Activated T-cell treated with anti-CD3 and anti-CD28 coated beads for 24 hours (primary cell): ENCODE measurements at places on chromosomes 1 and 21.

- DNase-seq: no peak
These were observed 138.9 kb downstream of the TOMM20 start for GRCh38 chr1:234989479-234990327.

DNA sequence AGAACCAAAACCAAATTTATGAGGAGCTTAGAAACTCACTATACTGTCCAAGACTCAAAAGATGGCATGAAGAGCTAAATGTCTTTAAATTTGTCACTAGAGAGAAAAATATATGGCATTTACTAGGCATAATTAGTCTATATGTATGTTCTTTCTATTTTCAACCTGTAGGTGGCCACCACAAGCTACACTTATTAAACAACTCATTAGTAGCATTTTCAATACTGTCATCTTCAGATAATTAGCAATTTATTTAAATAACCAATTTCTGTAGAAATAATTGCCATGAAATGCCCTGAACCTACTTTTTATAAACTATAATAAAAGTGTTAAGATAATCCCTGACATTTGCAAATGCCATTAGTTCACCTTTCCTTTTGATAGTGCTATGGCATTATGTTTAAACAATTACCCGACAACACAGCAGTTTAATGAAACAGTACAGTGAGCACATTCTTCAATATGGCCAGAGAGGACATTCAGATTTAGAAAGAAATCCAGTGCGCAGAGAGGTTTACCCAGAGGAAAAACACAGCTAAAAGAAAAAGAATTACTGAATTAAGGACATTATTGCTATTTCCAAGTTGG is 522.5 kb downstream of the PTBP2 start:
- DNase-seq: no peak

GRCh38 chr1:206829282-206829681 is 36.1 kb upstream of the IL20 start:
- DNase-seq: no peak

DNA sequence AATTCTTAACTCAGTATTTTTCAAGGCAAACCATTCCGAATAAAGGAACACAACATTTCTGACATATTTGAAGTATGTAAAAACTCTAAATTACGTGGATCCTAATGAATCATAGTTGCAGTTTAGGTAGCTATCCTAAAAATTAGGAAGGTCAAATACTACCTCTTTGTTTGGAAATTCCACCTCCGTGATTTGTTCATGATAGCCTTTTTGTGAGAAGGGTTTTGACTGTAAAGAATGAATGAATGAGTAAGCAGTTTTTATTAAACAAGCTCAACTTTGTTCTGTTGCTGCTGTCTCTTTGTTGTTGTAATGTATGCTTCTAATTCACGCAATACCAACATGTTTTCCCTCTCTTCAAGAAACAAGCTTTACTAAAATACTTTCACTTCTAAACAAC is 840.4 kb downstream of the USP25 start:
- DNase-seq: no peak

GRCh38 chr1:175319112-175319911 is 126.7 kb upstream of the KIAA0040 start:
- DNase-seq: peak; percentile 55

GRCh38 chr21:32046191-32046590 is 173.4 kb downstream of the HUNK start:
- no peak for DNase-seq

DNA sequence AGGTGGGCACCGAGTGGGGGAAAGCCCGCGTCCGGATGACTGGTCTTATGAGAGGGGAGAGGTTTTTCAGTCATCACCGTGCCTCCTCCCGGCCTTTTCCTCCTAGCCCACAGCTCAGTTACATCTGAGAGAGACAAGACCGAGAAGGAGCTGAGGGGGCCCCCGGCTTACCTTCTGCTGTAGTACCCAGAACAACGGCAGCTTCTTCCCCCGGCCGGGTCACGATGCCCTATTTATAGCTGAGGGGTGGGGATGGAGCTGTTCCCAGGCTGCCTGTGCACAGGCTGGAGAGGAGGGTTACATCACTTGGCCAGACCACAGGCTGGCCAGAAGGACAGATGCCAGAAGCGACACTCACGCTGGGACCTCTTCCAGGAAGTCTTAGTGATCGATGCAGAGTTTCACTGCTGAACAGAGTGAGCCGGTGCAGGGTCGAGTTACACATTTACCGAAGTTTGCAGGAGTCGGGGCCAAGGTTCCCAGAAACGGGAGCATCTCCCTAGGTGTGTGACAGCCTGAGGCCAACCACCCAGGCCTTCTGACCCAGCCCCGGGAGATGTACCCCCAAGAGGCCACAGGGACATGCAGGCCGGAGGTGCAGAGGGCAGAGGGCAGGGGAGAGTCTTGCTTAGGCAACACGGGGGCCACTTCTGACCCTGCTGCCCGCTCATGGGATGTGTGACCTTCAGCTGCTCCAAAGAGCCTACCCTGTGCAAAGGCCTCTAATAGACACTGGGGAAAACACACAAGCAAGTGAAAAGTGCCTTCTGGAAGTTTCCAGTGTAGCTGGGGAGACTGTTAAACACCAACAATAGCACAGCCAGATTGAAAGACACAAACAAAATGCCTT is at the start of gene AGT:
Gene AGT, minus strand, starts transcription at position 208 of the 850 bp plus-strand sequence. CDS start 3,299 bp downstream, outside the sequence.
- no peak for DNase-seq

- DNase-seq: no peak
These were observed 314.9 kb downstream of the KIF26B start for GRCh38 chr1:245469734-245470133.

GRCh38 chr1:182622901-182623528 is 18.8 kb upstream of the RGS16 start:
- DNase-seq: no peak

GRCh38 chr1:181623850-181624249 is 140.5 kb downstream of the CACNA1E start:
- no peak for DNase-seq

GRCh38 chr1:201312298-201312697 is 29.0 kb downstream of the PKP1 start:
- DNase-seq: no peak

GRCh38 chr1:88742531-88742930 is 58.5 kb downstream of the PKN2 start:
- DNase-seq: no peak

- no peak for DNase-seq
These were observed 24.9 kb downstream of the HMCN1 start for GRCh38 chr1:185759061-185759460.

DNA sequence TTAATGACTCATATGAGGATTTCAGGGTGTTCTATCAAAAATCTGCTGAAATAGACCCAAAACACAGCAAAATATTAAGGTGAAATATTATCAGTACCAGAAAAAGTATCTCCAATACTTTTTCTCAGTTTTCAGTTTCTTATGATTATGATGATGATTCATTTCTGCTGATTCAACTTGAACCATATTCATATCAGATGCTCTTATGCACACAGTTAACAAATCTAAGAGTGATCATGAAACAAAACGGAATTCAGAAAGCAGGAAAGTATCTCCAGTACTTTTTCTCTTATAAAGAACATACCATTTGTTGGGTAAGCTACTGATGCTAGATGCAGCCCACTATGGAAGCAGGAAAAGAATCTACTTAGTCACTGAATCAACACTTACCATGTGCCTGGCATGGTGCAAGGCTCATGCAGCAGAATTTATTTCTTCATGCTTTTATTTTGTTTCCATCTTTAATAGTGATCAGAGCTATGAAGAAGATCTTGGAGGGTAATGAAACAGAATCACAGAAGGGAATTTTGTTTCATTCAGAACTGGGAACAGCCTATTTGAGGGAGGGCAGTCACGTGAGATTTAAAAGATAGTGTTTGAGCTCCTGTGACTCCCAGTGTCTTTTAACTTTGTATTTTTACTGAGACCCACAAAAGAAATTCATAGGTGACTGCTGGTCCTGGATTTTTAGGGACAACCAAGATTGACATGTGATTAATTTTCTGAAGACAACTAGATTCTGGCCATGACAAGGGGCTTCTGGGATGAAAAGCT is 480.6 kb downstream of the SETD4 start:
- no peak for DNase-seq
